ENCODE measurements at places on chromosomes 7 and 10.

DNA sequence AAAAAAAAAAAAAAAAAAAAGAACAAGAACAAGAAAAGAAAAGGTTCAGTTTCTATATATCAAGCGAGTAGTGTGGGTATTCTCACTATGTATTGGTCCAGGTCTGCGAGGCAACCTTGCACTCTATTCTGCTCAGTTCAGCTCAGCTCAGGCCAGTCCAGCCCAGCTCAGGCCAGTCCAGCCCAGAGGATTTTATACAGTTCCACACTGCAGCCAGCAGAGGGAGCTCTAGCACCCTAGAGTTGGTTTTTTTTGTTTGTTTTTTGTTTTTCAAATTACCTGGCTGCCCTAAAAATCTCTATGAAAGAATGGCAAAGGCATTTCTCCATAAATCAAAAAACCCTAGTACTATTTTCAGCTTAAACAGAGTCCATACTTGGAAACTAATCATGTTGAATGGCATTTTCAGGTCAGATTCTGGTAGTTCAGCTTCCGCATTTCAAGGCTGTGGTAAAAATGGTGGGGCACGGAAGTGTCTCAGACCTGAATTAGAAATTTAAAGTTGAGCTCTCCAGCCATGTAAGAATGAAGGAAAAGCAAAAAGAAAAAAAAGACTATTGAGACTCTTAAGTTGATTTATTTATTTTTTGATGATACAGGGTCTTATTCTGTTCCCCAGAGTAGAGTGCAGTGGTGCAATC, 55.2 kb upstream of the GSDME start:
- DNase-seq: no peak

DNA sequence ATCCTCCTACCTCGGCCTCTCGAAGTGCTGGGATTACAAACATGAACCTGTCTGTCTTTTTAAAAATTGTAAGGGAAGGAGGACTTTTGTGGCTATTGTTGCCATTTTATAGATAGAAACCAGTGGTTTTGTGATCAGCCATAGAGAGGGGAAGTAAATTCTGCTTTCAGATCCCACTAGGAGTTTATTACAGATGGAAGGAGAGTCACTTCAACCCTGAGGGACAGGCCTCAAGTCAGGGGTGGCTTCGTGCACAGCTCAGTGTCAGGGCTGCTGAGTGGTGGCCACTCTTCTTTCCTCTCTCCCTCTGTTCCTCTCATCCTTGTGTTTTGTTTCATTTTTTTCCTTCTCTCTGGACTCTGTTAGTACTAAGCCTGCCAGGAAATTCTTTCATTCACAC, 60.8 kb downstream of the OGDH start:
- no peak for DNase-seq

DNA sequence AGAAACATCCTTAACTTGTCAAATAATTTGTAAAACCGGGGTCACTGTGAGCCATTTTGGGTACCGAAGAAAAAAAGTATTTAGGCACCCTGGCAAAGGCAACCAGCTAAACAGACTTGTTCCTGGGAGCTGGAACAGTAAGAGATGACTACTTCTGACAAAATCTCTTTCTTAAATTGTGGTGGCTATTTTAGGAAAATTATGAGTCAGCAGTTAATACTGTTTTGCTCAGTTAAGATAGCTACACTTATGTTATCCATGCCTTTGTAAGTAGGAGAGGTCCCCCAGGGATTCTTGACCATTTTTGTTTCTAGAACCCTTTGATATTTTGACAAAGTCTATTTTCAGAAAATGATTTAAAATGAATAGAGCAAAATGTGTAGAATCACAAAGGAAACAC, 68.7 kb downstream of the TAX1BP1 start:
- DNase-seq: peak; percentile 26

- DNase-seq: peak; percentile 91
These were observed 122.7 kb downstream of the PRKAG2 start for GRCh38 chr7:151754142-151754590.

- no peak for DNase-seq
These were observed 69.1 kb downstream of the ZNF438 start for GRCh38 chr10:30962522-30962921.

- no peak for DNase-seq
These were observed 676.0 kb upstream of the GALNT17 start for GRCh38 chr7:70455925-70456324.

GRCh38 chr7:405489-406211, 114.0 kb downstream of the PDGFA start:
- DNase-seq: no peak

Data from BJ (cell line).